ENCODE measurements at places on chromosomes 4 and X. TPM values are rescaled to one million over a fixed set of nuclear protein-coding genes. Genes with fewer than 3 reads are reported as not detected.

The PABPC1L2A gene
- total RNA-seq = not detected

The DMP1 gene
- not detected for total RNA-seq

The HELT gene
- total RNA-seq = not detected

The DGAT2L6 gene
- not detected for total RNA-seq

The ODAPH gene
- not detected for total RNA-seq
